ENCODE measurements at places on chromosomes 2 and 18.

DNA sequence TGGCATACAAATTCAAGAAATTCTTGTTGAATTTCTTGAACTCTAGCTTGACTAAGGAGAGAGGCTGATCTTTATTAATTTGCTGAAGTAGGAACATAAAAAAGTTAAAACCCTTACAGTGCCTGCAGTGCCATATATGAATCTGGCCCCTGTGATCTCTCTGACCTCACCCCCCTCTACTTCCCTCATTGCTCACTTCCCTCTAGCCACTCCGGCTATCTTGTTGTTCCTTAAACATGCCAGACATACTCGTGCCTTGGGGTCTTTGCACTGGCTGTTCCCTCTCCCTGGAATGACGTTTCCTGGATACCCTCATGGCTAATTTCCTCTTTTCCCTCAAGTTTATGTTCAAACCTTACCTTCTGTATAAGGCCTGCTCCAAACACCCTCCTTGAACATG lies 246.3 kb upstream of the SIX2 start:
- DNase-seq, result no peak

DNA sequence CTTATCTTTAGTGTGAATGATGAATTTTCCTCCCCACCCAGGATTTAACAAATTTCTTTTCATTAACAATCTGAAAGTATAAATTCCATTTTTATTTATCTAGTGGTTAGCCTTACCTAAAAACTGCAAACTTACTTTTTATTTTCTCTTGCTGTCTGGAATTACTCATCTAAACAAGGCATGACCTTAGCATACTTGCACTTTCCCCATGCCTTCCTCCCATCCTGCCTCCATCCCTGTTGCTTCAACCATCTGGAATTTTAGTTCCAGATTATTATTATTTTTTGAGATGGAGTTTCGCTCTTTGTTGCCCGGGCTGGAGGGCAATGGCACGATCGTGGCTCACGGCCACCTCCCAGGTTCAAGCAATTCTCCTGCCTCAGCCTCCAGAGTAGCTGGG lies 35.6 kb downstream of the GDF7 start:
- no peak for DNase-seq

DNA sequence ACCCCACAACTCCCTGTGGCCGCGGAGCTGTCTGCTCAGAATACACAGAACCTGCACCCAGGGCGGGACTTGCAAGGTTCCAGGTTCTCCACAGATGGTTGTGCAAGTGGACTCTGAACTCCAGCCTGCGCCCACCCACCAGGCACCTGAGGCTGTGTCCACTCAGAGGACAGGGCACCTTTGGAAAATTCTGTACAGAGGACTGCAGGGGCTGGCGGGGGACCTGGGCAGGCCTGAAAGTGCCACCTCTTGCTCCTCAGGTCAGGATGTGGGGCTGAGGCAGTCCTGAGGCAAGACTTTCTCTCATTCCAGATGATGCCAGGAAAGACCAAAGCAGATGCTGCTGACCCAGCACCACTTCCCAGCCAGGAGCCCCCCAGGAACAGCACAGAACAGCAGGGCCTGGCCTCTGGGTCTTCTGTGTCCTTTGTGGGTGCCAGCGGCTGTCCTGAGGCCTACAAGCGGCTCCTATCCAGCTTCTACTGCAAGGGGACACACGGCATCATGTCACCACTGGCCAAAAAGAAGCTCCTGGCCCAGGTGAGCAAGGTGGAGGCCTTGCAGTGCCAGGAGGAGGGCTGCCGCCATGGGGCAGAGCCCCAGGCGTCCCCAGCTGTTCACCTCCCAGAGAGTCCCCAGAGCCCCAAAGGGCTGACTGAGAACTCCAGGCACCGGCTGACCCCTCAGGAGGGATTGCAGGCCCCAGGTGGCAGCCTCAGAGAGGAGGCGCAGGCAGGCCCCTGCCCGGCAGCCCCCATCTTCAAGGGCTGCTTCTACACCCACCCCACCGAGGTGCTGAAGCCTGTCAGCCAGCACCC lies 14.4 kb downstream of the ARID5A start:
- DNase-seq, result no peak

DNA sequence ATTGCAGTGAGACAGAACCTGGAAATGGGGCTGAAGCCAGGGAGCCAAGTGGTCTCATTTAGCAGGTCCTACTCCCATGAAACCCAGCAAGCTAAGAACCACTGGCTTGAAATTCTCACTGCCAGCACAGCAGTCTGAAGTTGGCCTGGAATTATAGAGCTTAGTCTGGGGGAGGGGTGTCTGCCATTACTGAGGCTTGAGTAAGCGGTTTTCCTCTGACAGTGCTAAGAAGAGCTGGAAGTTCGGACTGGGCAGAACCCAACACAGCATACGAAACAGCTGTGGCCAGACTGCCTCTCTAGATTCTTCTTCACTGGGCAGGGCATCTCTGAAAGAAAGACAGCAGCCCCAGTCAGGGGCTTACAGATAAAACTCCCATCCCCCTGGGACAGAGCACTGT lies 305.7 kb upstream of the SETBP1 start:
- no peak for DNase-seq

GRCh38 chr2:157246765-157247407 lies 10.6 kb upstream of the GALNT5 start:
- DNase-seq, result no peak

GRCh38 chr2:134479696-134480330 lies 225.9 kb downstream of the MGAT5 start:
- no peak for DNase-seq

- DNase-seq, result peak; percentile 17
Measured at GRCh38 chr18:32771169-32771751, 1.6 kb downstream of the KLHL14 start.

DNA sequence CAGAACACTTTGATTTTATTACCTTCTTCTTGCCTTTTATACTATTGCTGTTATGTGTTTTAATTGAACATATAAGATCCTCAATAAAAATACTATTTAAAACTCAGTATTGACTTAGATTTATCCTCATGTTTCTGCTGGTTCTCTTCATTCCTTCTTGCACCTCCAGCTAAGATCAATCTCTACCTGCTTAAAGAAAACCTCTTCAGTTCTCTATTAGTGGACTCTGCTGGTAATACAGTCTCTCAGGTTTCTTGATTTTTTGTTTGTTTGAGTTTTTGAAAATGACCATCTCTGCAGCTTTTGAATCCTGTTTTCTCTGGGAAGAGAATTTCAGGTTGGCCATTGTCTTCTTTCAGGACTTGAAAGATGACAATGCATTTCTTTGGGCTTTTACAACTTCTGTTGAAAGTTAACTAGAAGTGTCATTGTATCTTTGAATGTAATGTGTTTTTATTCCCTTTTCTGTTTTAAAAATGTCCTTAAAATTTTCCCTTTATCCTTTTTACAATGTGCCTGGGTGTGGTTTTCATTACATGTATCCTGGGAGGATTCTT lies 29.8 kb upstream of the TMEM131 start:
- DNase-seq, result no peak

DNA sequence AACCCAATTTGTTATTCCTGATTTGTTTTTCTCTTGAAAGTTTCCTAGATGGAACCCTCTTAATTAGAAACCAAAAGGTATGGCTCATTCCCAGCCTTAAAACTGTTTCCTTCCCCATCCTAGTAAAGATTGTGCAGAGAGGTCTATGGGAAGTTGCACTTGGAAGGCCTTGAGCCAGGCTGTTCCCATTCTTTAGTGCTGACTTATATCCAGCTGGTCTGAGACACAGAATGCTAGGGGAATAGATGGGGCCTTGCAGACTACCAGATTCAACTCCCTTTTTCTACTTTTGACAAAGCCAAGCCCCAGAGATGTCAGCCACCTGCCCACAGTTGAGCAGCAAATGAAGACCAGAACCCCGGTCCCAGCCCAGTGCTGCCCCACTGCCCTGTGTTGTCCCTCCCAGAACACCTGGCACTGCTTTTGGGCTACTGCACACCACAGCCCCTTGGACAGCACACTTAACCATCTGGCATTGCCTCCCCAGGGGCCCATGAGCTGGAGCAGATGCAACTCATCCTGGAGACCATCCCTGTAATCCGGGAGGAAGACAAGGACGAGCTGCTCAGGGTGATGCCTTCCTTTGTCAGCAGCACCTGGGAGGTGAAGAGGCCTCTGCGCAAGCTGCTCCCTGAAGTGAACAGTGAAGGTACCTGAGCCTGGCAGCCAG lies 98.2 kb downstream of the MRO start:
- no peak for DNase-seq

DNA sequence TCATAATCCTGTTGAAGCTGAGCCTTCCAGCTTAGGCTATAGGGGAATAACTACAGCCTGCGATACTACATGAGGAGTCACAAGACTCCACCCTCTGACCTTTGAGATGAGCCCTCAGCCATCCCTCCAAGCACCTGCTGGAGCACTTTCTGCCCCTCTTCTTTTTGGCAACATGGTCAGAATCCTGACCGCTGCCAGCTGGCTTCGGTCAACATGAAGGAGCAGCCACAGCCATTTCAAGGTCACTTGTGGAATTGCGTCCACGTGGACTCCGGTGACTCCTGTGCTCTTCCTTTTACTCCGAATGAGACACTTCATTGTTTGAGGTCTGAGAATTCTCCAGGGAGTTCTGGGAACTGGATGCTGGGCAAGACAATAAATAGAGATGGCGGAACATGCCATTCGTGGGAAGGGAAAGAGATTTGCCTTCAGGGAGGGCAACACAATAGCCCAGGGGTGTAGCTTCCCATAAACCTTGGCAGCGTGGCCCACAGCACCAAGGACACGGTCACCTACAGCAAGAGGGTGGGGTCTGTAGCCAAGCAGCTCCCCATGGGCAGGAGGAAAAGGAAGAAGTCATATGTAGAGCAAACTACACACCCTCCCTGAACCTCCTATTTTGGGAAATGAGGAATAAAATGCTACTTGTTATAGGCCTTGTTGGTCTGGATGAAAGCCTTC lies 73.3 kb upstream of the PPP1CB start:
- no peak for DNase-seq

DNA sequence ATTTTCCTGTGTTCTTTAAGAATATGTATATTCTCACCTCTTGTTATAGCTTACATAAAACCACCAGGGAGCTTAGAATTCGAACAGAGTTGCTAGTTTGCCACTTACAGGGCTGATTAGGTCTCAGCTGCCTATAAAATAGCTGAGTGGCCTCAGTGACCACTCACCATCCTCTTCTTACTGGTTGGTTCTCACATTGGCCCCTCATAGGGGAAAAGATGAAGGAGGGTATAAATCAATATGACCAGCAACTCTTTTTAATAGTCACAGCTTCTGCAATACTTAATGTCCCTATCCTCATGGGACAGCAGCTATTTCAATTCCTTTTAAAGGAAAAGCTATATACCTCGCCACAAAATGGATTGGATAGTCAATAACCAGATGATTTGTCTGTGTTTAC lies 199.4 kb upstream of the CDH20 start:
- DNase-seq, result no peak

GRCh38 chr2:59277671-59278070 lies 1036.5 kb upstream of the FANCL start:
- DNase-seq, result no peak

- DNase-seq, result no peak
Measured at GRCh38 chr18:23824240-23824639, 135.0 kb downstream of the LAMA3 start.

- no peak for DNase-seq
Measured at GRCh38 chr2:18251486-18251885, 309.0 kb downstream of the RDH14 start.

DNA sequence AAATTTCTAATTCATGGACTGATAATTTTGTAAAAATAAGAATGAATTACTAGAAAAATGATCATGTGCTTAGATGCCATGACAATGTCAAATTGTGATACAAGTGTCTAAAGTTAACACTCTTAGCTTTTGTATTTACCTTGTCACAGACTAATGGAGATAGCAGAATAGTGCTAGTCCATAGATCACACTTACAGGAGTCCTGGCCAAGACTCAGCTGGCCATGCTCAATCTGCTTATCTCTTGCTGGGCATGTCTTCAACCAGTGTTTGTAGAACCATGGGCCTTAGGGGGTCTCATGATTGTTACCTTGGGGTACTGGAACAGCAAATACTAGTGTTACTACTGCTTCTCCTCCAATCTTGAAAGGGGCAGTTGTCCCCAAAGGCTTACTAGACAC lies 44.0 kb downstream of the TET3 start:
- DNase-seq, result no peak

GRCh38 chr2:66867063-66867441 lies 432.1 kb downstream of the MEIS1 start:
- no peak for DNase-seq

- DNase-seq, result no peak
Measured at GRCh38 chr2:20212459-20212870, 12.5 kb downstream of the SDC1 start.

- no peak for DNase-seq
Measured at GRCh38 chr2:19850056-19851050, 51.4 kb downstream of the TTC32 start.

DNA sequence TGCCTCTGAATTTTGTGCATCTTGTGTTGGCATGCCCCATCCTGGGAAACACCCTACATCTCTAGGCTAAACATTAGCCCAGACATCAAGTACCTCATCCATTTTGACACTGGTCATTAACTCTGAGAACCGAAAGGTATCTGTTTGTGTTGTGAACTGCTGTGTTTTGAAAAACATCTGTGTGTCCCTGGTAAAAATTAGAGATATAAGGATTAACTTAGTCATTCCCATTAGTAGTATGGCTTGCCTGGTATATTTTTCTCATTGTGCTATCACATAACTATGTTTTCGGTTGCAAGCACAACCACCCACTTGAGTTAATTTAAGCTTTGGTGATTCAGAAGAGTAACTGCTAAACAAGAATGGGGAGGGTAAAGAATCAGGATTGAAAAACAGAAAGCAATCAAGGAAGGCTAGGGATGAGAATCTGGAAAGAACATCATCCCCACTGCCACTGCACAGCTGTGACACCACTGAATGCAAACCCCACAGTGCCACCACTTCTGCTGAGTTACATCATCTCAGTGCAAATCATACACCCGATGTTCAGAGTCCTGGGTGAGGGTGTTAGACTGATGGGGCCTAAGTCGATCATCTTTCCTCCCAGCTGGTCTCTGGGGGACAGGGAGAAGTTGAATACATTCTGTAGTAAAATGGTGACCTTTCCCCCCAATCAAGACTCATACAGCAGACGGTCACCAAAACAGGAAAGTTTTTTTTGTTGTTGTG lies 234.0 kb downstream of the EPHA4 start:
- DNase-seq, result no peak

DNA sequence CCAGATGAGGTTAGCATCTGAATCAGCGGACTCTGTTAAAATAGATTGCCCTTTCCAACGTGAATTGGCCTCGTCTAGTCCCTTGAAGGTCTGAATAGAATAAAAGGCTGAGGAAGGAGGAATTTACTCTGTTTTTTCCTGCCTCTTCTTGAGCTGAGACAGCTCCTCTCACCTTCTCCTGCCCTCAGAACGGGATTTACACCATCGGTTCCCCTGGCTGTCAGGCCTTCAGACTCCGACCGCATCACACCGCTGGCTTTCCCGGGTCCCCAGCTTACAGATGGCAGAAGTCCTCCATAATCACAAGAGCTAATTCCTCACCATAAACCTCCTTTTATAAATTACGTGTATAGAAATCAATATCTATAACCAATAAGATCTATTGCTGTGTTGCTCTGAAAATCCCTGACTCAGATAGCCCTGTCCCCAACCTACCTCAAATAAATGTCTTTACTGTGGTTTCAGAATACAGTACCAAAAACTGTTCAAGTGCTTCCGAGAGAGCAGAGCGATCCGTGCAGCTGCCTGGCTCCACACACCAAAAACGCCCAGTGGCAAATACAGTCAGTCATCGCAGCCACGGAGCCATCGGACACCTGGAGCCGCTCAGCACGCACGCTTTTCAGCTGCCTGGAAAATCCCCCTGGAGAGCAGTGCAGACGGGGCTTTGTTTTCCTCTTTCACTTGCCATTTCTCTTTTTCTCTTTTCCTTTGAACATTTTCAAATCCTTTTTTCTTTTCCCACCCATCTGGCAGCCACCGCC lies 196.9 kb downstream of the NRP2 start:
- no peak for DNase-seq
